ENCODE measurements at places on chromosomes 5 and 9. TPM values are rescaled to one million over a fixed set of nuclear protein-coding genes. Genes with fewer than 3 reads are reported as not detected.

SLC36A2 gene
- total RNA-seq: not detected

ITGA2 gene
- 0.75 TPM for total RNA-seq

C5orf58 gene
- 2.4 TPM for total RNA-seq

AGXT2 gene
- 0.33 TPM for total RNA-seq

DRD1 gene
- 0.16 TPM for total RNA-seq

TNC gene
- total RNA-seq: 1.9 TPM

DPP7 gene
- 21.3 TPM for total RNA-seq

PCAT7 gene
- 0.15 TPM for total RNA-seq

ADAMTS12 gene
- 2.5 TPM for total RNA-seq

IRX2 gene
- 2.3 TPM for total RNA-seq

SHISAL2B gene
- not detected for total RNA-seq

NSUN2 gene
- 27.1 TPM for total RNA-seq

OR1J2 gene
- not detected for total RNA-seq

NR5A1 gene
- 0.58 TPM for total RNA-seq

KIAA0825 gene
- total RNA-seq: 3.1 TPM

IL3 gene
- total RNA-seq: 0.38 TPM

RAB3C gene
- 0.11 TPM for total RNA-seq

ZNF883 gene
- total RNA-seq: 2.7 TPM

ZBED3 gene
- total RNA-seq: 5.0 TPM

HRCT1 gene
- 0.27 TPM for total RNA-seq

CTSV gene
- total RNA-seq: 1.5 TPM

SNAPC3 gene
- 33.2 TPM for total RNA-seq

FBLL1 gene
- total RNA-seq: 60.0 TPM

C5orf63 gene
- 0.09 TPM for total RNA-seq

SLC34A3 gene
- total RNA-seq: 0.21 TPM

PRDM9 gene
- total RNA-seq: 0.05 TPM

LCN15 gene
- not detected for total RNA-seq

IL4 gene
- not detected for total RNA-seq

SMIM23 gene
- total RNA-seq: not detected

ALDOB gene
- total RNA-seq: 0.87 TPM

SECISBP2 gene
- 59.2 TPM for total RNA-seq

LCP2 gene
- 3.4 TPM for total RNA-seq

PCSK1 gene
- 21.3 TPM for total RNA-seq

PHYKPL gene
- 95.7 TPM for total RNA-seq

TMEM232 gene
- 50.3 TPM for total RNA-seq

SCGB3A2 gene
- total RNA-seq: 0.50 TPM

FREM1 gene
- total RNA-seq: 1.1 TPM

VLDLR gene
- total RNA-seq: 43.4 TPM

TEK gene
- total RNA-seq: 2.1 TPM

PARP8 gene
- total RNA-seq: 26.2 TPM

NFIL3 gene
- total RNA-seq: 15.3 TPM

CACFD1 gene
- 24.7 TPM for total RNA-seq
